ENCODE measurements at places on chromosomes 12 and 14. TPM values are rescaled to one million over a fixed set of nuclear protein-coding genes. Genes with fewer than 3 reads are reported as not detected.
A peak's percentile ranks its signal among the peaks of the same experiment; 100 is the strongest.

GRCh38 chr14:89214221-89214965, 202.6 kb downstream of the FOXN3 start:
- no peaks in the 10 kb centered on the region for H3K36me3 ChIP-seq
- H3K27ac ChIP-seq, result peak overlapping the region; percentile 41
- H3K27me3 ChIP-seq, result no peaks in the 10 kb centered on the region
- DNase-seq, result peak; percentile 45
- H3K4me3 ChIP-seq, result no peak overlapping the region

Gene A2ML1
- not detected for total RNA-seq

Gene B4GALNT3
- 0.75 TPM for total RNA-seq

Gene FGF6
- total RNA-seq, result 0.73 TPM

Gene KCNC2
- total RNA-seq, result not detected

DNA sequence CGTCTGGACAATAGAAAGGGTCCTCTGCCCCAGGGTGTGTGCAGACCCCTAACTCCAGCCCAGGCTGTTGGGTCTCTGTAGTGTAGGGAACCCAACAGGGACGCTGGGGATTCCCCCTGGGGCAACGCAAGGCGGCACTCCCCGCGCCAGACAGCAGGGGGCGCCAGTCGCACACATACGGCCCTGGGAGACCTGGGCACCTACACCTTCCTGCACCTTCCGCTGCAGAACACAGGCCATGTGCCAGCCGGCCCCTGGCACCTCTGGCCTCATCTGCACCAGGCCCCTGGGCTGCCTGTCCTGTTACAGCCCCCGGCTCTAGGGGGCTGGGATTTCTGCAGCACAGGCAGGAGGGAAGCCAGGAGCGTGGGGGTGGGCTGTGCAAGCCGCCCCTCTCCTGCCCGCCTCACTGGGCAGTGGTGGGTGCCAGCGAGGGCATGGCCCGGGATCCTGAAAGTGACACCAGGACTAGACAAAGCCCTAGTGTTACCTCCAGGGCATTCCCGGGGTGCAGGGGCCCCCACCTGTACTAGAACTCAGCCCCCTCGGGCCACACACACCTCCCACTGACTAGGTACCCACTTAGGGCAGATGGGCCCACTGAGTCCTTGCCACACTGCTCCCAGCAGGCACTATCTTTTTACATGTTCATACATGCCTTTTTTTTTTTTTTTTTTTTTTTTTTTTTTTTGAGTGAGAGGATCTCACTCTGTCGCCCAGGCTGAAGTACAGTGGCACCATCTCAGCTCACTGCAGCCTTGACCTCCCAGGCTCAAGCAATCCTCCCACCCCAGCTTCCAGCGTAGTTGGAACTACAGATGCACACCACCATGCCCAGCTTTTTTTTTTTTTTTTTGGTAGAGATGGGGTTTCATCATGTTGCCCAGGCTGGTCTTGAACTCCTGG, 37.5 kb downstream of the CCNK start:
- no peaks in the 10 kb centered on the region for H3K36me3 ChIP-seq
- no peaks in the 10 kb centered on the region for H3K27me3 ChIP-seq
- no peaks in the 10 kb centered on the region for H3K4me1 ChIP-seq
- peak; percentile 27 for DNase-seq

DNA sequence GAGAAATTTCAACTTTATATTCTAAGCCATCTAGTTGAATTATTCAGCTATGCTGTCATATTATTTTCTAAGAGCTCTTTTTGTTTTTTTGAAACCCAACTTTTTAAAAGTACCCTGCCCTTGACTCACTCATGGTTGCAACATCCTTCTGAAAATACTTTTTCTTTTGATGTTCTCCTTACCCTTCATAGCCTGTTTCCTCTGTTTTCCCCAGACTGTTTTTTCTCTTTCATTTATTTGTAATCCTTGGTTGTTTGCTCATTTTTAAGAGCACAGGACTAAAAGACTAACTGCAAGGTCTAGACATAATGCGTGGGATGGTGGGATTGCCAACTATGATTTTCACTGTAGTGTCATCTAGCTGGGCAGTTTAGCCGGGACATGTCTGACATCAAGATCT, 21.2 kb upstream of the CDKL1 start:
- no peak overlapping the region for H3K27ac ChIP-seq
- DNase-seq, result no peak
- no peaks in the 10 kb centered on the region for H3K36me3 ChIP-seq
- no peaks in the 10 kb centered on the region for H3K27me3 ChIP-seq

DNA sequence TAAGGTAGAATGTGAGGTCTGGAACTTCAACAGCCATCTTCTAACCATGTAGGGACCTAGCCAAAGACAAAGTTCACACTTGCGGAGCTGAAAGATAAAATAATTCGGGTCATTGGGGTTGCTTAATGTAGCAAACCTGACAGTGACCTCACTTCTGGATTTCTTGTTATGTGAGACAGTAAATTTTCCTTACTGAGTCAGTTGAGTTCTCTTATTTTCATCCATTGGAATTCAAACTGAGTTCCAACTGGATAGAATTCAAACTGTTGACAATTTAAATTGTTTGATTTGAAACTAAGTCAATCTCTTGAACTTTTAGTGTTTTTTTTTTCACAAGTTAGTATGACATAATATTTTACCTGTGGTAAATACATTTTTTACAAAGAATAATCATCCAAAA, 406.5 kb downstream of the ADAMTS20 start:
- H3K27ac ChIP-seq, result no peak overlapping the region
- H3K4me3 ChIP-seq, result no peak overlapping the region
- no peaks in the 10 kb centered on the region for H3K27me3 ChIP-seq
